Stimulated activated CD8-positive, alpha-beta memory T cell treated with anti-CD3 and anti-CD28 coated beads, Interleukin-7, amount 100 ng/mL, for 48 hours (primary cell): ENCODE measurements at places on chromosomes 2 and 18.

DNA sequence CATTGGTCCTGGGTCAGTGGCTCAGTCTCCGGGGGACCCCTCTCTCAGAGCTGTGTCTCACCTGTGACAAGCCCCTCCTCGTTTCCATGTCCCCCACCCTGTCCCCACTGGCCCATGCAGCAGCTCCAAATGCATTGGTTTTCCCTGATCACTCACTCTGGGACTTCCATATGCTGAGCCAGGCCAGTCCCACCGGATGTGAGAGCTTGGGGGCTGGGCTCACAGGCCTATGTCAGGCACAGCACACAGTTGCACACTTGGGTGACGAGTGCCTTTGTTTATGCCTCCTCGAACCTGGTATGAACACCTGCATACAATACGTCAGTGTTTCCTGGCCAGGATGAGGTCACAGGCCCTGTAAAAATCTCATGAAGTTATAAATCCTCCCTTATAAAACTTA is 232.5 kb downstream of the TFCP2L1 start:
- no peak for DNase-seq

DNA sequence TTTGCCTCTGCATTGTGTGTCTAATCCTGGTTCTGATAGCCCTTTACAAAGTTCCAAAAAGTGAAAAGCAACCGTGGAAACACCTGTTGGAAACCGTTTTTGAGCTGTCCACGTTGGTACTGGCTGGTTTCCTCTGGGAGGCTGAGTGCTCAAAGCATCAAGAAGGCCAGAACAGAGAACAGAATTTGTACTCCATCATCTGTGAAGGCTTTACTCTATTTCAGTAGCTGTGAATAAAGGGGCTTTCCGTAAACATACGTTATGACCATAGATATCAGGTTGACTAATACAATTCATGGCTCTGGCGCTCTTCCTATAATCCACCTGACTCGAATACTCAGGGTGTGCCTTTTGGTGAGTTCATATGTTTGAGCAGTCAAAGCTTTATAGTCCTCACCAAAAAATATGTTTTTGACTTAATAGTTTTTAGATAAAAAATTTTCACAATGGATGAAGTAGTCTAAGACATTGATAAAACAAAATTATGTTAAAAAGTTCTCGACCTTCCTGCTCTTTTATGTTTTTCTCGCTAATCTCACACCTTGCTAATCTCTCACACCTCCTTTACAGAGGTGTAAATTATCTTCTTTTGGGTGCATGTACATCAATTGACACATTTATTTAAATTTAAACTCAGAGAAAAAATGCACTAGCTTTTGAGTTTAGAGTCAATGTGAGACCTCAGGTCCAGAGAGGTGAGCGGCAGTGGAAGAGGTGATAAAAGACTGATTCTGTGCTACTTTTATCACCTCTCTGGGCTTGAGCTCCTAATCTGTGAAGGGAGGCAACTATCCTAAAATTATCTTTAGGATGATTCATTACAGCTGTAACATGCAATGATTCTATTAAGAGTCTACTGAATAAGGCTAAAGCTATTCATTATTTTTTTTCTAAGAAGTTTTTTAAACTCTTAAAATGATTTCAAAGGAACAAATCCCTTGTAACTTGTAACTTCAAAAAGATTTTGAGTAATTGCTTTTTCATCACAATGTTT is 65.3 kb downstream of the CXCR4 start:
- DNase-seq: no peak

GRCh38 chr18:64566456-64566855 is 417.6 kb upstream of the LINC00305 start:
- no peak for DNase-seq

DNA sequence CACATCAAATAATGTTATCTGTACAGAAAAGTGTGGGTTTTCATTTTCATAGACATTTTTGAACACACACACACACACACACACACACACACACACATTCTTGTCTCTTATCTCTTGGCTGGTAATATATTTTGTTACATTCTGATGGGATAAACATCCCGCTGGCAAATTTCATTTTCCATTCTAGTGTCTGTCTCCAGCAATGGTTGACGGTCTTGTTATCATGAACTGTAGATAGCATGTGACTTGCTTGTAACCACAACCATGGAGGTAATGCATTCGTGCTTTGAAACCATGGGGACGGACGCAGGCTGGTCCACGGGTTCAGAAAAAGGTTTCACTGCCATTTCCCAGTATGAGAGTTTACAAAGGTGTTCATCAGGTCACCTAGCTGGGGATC is 156.4 kb downstream of the PPP1R1C start:
- no peak for DNase-seq

DNA sequence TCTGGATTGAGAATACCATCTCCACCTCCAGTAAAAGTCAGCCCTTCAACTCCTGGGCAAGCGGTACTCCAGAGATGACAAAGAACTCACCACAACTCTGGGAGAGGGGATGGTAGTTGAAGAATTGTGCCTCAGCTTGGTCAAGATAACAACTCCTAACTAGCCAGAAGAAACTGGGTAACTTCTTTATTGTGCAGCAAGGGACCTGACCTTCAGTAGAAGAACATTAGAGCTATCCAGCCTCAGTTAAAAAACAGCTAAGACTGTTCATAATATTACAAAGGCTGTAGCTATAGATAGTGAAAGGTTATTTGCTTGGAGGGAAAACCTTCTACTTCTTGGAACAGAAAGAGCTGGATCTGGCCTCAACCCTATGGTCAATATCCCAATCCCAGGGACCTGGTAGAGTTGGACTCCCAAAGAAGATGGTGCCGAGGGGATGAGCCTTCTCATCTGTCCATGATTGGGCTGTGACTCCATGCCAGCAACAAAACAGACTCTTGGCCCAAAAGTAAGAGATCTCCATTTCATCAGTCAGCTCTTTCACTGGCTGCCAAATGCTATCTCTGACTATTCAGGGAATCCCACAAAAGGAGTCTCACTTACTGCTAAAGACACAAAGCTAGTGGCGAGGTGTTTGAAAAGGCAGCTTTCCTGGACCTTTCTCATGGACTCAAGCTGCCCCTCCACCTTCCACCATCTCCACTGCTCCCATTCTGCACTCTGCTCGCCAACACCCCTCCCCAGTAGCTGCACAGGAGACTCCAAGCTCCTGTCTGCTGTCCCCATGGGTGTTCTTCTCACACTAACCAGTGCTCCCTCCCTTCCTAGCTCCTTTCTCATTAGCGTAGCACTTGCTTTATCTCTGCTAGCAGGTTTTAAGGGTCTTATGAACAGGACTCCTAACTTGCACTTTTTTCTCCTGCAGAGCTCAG is 145.8 kb downstream of the CAPN13 start:
- no peak for DNase-seq

DNA sequence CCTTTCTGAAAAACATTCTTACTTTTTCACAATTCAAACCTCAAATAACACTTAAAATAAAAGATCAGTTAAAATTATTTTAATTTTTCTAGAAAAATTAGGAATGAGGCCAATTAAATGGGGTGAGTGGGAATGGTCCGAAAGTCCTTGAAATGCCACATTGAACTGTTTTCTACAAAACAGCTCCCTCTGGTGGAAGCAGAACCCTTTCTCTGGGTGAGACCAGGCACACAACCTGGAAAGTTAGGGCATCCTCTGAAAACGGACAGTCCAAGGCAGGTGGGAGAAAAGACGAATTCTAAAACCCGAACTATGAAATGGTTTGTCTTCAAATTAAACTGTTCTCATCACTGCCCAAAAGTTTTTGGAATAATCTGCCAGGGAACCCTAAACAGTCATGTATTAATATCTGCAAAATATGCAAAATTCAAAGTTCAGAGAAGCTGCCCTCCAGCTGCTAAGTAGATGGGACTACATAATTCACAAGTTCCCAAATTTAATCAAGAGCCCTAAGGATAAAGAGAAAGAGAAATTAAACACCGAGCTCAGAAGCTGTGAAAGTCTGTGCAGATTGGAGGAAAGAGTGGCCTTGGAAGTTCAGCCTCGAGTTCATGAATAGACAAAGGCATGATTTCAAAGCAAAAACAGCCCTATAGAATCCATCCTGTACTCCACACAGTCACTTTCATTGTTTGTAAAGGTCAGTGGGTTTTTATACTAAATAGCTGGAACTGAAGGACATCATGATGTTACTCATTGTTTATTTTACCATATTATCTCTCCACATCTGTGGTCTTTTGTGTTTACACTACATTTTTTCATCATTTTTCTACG is 108.3 kb downstream of the PIEZO2 start:
- no peak for DNase-seq

GRCh38 chr2:156311976-156312375 is 20.5 kb downstream of the NR4A2 start:
- no peak for DNase-seq

DNA sequence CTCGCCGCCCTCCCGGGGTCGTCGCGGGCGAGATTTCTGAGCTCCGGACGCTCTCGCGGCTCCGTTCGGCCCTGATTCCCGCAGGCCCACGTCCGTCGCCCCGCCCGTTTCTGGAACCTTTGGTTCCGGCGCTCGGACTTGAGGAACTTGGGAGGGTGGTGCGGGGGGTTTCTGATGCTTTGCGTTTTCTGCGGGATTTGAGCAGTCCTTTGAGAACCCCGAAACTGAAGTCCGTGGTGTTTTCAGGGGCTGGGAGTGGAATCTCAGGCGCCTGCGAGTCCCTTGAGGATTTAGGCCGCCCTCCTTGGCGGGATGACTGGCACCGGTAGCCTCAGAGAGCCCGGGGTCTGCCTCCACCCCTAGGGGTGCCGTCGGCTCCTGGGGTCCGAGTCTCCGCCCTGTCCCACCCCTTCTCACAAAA is 336 bp downstream of the THNSL2 start:
- no peak for DNase-seq

GRCh38 chr2:197405582-197405981 is 29.2 kb downstream of the SF3B1 start:
- no peak for DNase-seq

DNA sequence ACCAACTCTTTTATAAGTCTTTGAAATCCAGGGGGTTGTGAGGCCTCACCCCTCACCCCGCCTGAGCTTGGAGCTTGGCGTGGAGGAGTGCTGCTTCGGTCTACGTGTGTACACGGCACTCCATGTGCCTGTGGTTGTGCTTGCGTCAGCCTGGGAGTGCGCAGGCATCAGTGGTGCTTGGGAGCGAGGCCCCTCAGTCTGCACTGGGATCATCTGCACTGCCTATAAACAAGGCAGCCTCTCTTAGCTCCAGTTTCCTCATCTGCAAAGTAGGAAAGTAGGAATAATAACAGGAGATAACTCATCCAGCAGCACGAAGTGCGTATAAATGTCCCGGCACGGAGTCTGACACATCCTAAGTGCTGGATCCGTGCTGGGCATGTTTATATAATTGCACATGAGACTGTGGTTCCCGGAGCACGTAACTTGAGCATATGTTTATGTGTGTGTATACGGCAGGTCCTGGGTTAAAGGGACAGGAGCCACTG is 1.2 kb downstream of the GYPC start:
- no peak for DNase-seq

DNA sequence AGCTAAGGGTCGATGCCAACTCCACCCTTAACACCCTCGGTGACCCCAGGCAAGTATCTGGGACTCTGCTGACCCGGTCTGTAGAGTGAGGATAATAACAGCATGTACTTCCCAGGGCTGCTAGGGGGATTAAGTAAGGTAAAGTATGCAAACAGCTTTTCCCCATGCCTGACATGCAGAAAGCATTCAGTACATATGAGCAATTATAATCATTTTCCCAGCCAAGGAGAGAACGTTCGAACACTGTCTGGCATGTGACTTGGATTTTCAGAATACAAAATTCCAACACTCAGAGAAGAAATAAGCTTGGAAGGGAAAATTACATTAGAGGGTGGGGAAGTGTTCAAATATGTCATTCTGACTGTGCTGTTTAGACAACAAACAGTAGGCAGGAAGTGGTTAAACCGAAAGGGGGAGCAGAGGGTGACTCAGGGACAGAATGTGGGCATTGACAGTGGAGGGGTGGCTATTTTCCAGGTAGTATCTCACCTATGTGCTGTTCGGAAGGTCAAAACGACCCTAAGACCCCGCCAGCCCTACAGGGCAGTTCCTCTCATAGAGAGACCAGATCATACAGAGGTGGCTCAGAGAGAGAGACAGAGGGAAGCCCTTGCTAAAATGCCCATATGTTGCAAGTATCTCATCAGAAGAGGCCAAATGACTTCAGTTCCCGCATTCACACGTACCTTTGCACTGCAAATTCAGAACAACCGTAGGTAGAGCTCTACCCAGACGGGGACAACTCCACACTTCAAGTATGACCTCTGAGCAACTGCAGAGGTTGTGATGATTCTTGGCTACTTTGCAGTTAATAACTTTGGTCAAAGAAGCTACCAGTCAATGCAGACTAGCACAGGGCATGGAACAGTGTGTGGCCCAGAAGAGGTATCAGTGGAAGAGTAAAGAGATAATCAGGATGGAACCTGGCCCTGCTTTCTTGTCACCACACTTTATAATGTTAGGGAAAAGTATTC is 14.8 kb downstream of the ASPRV1 start:
- peak; percentile 46 for DNase-seq

DNA sequence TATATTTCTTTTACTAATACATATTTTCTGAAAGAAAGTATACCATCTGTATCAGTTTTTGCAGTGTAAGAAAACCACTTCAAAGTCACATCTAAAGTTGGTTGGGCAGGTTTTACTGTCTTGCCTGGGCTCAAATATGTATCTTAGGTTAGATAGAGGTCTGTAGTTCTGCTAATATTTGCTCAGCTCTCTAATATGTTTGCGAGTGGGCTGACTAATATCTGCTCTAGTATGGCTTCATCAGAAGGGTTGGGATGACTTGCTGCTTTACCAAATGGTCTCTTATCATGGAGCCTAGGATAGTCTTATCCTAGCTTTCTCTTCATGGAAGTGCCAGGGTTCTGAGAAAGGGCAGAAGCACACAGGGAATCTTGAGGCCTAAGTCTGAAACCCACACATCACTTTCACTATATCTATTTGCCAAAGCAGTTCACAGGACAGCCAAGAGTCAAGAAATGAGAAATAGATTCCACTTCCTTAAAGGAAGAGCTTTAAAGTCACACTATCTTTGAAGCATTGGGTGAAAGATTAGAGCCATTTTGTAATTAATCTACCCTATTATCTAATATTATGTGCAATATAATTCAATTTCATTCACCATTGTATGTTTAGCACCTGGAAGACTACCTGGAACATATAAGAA is 610.0 kb downstream of the KCNJ3 start:
- DNase-seq: no peak

- DNase-seq: no peak
Measured at GRCh38 chr2:134934150-134934549, 15.5 kb downstream of the CCNT2 start.

- DNase-seq: no peak
Measured at GRCh38 chr18:47577520-47577919, 326.1 kb upstream of the SKOR2 start.

- no peak for DNase-seq
Measured at GRCh38 chr2:190340369-190340768, 3.0 kb upstream of the INPP1 start.

- DNase-seq: no peak
Measured at GRCh38 chr2:42795841-42796301, 3.5 kb upstream of the HAAO start.

GRCh38 chr2:129909651-129910418 is 69.6 kb upstream of the RAB6C start:
- no peak for DNase-seq
